Breast epithelium (tissue), 4 donors: ENCODE measurements at places on chromosomes 11 and 22.

GRCh38 chr22:45455212-45455611 lies 41.7 kb downstream of the RIBC2 start:
- DNase-seq, result no peak

GRCh38 chr11:115637599-115638241 lies 133.5 kb upstream of the CADM1 start:
- DNase-seq, result no peak

DNA sequence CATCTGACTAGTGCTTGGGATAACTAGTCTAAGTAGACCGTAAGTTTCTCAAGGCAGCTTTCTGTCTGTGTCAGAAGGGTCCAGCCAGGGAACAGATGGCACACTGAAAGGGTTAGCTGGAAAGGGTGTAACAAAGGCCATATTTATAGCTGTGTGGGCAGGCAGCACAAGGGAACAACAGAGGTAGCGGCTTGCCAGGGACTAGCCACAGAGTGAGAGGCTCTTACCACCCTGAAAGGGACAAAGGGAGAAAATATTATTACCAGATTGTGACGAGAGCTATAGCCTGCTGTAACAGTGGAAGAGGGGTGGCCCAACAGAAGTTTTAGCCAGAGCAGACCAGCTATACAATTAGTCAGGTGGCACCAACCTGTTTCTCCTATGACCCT lies 129.4 kb downstream of the CCDC34 start:
- DNase-seq, result no peak

DNA sequence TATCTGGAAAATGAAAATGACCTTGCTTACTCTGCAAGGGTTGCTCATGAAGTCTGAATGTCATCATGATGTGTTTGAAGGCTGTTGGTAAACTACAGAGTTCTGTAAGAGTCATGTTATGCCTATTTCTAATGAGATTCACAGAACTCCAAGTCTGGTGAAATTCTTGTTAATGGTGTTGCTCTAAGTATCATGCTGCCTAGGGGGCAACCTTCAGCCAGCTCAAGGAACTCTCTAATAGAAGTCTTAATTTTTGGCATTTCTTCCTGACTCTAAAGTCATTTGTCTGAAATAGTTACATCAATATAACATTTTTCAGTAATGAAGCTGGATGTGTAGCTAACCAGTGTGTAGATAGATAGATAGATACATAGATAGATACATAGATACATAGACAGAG lies 302.8 kb downstream of the FAT3 start:
- DNase-seq, result no peak

DNA sequence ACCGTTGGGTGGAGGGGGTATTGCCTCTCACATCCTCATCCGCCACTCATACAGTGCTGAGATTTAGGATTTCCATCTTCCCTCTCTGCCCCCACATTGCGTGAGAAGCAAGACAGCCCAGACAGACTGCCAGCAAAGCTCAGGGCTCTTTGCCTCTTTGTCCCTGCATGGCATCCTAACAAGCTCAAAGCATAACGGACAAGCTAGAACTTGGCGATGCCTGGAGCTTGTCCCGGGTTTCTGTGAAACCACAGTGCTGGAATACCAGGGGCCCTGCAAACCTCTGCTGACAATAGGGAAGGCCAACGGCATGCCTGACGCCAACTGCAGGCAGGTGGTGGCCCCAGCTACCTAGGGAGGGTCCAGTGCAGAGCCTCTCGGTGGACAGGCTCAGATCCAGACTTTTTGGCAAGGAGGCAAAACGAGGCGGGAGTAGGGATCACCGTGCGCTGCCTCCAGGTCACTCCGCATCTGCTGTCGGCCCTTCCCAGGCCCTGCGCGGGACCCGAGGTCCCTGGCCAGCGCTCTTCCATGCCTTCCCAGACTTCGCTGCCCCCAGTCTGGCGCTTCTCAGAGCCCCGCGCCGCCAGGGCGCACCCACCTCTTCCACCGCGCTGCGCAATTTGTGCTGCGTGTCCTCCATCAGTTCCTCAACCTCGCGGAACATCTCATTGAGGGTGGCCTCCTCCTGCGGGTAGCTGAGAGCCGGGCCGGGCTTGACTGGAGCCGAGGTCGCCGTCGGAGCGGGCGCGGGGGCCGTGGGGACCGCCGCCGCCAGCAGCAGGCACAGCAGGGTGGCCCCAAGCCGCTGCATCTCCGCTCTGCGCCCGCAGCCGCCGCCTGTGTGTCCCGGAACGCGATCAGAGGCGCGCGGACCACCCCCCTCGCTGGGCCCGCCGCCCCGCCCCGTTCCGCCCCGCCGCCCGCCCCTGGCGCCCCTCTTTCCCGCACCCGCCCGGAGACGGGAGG lies at the start of gene DKK3:
Gene DKK3 (minus strand): TSS at position 858 of the 969 bp plus-strand sequence. CDS start 44 bp downstream, at position 814.
- DNase-seq, result peak; percentile 86

DNA sequence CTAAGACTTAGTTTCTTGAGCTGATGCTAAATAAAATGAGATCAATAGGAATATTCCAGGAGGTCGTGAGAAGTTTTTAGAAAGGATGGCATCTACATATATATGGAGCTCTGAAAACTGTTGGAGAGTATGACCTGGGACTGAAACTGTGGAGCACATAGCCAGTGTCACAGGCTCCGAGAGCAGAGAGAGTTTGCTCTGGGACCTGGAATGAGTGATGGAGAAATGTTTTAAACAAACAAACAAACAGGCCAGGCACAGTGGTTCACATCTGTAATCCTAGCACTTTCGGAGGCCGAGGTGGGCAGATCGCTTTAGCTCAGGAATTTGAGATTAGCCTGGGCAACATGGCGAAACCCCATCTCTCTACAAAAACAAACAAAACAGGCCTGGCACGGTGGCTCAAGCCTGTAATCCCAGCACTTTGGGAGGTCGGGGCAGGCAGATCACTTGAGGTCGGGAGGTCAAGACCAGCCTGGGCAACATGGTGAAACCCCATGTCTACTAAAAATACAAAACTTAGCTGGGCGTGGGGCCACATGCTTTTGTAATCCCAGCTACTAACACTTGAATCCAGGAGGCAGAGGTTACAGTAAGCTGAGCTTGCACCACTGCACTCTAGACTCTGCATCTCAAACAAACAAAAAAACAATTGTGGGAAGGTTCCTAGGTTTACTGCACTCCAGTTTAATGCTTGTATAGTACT lies 67.1 kb downstream of the SLC35F2 start:
- DNase-seq, result no peak

- DNase-seq, result peak; percentile 18
Measured at GRCh38 chr22:39177456-39177775, 24.9 kb upstream of the CBX7 start.

GRCh38 chr11:46901156-46901555 lies 17.2 kb downstream of the LRP4 start:
- no peak for DNase-seq

DNA sequence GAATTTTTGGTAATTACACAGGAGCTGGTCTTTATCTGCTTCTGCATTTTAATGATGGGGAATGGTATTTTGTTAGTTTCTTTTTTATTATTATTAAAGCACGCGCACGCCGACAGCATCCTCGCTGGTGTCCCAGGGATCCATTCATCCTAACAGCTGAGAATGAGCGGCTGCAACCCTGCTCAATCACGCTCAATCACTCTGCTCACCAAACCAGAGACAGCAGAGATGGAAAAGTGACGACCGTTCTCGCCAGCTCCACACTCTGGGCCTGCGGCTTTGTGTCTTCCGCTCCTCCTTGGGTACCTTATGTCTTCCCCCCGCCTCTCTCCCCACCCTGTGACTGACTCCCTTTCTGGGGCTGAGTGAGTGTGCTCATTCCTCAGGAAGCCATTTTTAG lies 84.5 kb downstream of the DSCAML1 start:
- DNase-seq, result no peak
